Suprapubic skin (tissue), 4 donors: ENCODE measurements at places on chromosomes 3 and 15.

- DNase-seq, result no peak
These were observed 49.0 kb upstream of the FGD5 start for GRCh38 chr3:14769544-14770325.

DNA sequence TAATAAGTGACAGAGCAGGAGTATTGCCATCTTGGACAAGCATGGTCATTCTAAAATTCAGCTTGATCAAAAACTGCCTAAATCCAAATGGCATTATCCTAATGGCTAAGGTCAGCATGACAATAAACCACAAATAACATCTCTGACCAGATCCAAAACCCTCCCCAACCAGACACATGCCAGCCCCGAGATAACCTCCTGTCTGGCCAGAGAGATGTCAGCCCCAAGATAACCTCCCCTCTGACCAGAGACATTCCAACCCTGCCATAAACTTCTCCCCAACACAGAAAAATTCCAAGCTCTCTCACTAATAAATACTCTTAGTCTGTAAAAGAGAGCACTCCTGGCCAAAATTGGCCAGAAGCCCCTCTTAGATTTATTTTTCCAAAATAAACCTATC lies 470.5 kb upstream of the UBE2E2 start:
- no peak for DNase-seq

DNA sequence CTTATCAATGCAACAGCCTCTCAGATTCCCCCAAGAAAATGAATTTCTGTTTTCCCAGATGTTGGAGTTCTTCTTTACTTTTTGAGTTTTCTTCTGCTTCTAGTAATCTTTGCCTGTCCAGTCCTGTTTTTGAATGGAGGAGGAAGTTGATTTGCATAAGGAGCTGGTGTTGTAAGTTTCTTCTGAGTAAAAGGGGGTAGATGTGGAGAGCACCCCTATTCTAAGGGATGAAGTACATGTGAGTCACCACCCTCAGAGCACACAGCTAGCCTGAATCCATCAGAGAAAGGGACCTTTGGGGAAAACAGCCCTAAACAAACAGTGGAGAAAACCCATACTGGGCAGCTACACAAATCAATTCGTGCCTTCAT lies 34.5 kb downstream of the ACAA1 start:
- DNase-seq, result no peak

DNA sequence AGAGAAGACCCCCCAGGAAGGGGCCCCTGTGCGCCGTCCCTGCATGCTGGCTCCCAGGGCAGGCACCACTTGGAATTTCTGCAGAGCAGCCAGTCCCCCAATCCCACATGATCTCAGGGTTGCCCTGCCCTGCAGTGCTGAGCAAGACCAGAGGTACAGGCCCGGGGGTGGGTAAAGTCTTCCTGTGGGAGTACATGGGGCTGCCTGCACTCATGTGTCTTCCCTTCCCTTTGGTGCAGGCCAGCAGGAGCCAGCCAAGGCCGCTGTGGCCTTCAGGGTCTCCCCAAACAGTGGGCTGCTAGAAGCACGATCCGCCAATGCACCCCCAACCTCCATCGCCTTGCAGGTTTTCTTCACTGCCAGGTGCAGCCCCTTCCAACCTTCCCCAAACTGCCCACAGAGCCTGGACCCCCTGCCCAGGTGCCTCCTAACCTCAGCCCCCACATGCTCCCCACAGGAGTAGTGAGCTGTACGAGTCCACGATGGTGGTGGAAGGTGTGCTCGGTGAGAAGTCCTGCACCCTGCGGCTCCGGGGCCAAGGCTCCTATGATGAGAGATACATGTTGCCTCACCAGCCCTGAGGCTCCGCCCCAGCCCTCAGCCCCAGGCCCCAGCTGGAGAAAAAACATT lies 15.0 kb downstream of the ACAA1 start:
- DNase-seq, result peak; percentile 56

GRCh38 chr15:34038023-34038870 lies 757 bp downstream of the AVEN start:
- DNase-seq, result peak; percentile 85

- peak; percentile 71 for DNase-seq
These were observed 21.0 kb downstream of the ACSBG1 start for GRCh38 chr15:78213425-78213750.

- no peak for DNase-seq
These were observed 149.2 kb upstream of the SLCO3A1 start for GRCh38 chr15:91704343-91704742.

DNA sequence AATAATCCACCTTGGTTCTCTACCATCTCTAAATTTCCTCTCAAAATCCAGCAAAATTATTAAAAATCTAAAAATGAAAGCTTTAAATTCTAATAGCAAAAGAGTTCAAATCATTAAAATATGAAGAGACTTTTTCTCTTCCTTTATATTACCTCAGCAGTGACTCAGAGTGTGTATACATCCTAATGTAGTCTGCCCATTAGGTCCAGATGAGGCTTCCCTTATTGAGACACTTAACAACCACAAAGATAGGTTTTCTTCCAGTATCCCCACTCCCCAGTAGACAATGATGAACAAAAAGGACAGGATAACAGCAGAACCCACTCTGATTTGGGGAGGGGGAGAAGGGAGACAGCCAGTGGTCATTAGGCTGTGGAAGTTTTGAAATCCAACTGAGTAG lies 61.5 kb upstream of the DCBLD2 start:
- DNase-seq, result no peak
